ENCODE measurements at places on chromosomes 2 and 18.
A peak's percentile ranks its signal among the peaks of the same experiment; 100 is the strongest.

- no peak for DNase-seq
Measured at GRCh38 chr2:224004105-224004695, 34.9 kb downstream of the SERPINE2 start.

DNA sequence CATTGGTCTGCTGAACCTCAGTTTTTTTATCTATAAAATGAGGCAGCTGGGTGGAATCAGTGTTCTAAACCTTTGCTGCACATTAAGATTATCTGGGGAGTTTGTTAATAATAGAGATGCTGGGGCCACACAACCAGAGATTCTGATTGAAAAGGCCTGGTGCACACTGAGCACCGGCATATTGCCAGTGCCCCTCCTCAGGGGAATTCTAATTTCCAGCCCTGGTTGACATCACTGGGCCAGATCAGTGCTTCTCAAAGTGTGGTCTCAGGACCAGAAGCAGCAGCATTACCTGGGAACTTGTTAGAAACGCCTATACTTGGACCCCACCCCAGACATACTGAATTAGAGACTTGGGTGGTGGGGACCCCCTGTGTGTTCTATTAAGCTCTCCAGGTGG, 112.5 kb downstream of the SETBP1 start:
- no peak for DNase-seq

DNA sequence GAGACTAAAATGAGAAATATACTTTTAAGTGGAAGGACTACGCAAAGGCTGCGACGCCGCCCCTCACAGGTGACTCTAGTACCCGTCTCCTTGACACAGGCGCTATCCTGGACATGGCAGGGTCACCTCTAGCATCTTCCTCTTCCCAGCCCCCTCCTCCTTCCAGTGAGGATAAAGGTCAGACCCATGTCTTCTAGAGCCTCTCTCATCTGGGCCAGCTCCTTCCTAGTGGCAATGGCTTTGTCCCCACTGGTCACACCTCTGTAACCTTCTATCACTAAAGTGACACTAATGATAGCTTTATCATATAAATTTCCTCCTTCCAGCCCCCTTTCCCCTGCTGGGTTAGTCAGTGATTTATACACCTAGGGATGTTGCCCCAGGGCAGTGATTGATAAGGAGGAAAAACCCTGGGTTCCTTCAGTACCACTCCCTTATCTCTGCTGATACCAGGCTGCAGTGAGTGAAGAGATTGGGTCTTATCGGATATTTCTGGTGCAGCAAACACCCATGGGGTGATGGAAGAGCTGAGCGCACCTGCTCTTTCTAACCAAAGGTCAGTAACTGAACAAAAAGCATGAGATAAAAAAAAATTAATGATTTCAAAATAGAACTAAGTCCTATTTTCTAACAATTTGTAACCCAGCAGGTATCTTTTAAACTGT, 62.0 kb upstream of the FZD5 start:
- no peak for DNase-seq

DNA sequence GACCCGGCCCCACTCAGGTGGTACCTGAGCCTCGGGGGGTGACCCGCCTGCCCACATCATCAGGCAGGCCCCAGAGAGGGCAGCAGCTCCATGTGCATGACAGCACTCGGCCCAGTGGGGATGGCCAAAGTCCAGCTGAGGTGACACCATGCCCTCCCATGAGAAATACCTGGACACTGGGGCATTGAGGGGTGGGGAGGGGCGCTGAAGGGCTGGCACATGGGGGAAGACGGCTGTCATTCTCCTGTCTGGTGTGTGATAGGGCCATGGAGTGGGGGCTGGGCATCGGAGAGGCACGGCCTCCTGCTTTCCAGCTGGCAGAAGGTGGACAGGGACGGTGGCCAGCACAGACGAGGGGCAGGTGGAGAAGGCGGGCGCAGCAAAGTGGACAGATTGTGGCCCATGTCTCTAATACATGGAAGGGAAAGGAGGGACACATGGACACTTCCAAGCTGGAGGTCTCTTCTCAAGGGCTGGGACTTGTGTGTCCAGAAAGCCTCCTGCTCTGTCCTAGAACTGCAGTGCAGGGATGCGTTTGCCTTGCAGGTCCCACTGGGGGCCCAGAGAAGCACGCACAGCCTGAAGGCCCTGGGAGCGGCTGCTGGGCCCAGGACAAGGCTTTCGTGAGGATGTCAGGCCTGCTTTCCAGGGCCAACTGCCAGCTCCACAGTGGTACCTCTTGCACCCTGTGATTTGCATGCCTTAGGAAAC, 302.2 kb downstream of the NDUFA10 start:
- no peak for DNase-seq

DNA sequence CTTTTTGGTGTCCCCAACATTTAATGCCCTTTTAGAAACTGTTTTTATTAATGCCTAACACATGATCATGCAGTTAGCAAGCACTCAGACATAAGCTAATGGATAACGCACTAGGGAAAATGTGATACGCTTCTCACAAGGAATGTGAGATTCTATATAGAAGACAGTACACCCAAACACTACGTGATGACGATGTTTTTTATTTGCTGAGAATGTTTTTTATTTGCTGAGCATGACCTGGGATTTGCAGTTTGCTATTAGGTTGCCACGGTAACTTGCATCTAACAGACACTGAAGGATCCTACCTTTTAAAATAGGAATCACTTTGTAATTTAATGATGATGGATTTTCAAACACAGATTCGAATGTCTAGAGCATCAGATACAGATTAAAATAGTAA, 4.9 kb downstream of the SMC6 start:
- DNase-seq = no peak

GRCh38 chr18:830315-830901, 18.4 kb upstream of the YES1 start:
- DNase-seq = no peak

DNA sequence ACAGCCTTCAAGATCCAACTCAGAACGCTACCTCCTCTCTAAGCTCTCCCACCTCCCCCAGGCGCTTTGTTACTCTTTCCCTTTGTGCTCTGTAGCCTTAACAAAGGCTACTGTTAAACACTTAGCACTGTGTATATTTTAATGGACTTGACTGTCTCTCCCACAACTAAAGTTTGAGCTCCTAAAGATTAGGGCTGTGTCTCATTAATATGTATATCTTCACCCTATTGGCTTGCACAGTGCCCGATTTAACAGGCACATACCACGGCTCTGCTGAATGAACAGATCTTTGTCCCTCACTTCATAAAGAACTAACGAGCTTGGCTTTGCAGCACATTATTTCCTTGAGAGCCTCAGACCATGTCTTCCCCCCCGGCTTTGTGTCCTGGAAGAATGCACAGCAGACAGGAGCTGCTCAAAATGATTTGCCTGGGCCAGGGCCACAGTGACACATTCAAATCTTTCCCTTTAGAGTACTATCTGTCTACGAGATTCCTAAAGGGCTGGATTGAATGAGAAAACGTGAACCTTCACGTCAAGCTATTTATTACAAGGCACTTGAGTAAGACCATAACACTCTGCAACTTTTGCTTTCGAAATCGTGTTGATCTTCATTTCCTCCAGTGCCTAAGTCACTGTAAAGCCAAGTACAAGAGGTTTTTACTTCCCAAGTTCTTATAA, 22.1 kb downstream of the ABHD3 start:
- DNase-seq = no peak

- no peak for DNase-seq
Measured at GRCh38 chr2:174210862-174211261, 37.5 kb downstream of the OLA1 start.

DNA sequence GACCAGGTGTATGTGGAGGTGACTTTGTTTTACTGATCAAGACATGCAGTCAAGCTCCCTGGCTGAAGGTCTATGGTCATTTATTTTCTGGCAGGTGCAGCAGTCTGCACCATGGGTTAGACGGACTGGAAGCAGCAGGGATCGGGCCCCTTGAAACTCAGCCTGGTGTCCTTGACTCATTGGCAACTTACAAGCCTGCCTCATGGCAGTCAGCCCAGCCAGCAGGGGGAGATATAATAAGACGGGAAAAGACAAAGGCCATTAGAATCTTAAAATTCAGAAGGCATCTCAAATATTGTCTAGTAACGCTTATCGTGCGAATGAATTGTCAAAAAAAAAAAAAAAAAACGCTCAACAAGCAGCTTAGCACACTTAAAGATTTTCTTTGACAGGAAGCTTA, 308.2 kb downstream of the EN1 start:
- no peak for DNase-seq

DNA sequence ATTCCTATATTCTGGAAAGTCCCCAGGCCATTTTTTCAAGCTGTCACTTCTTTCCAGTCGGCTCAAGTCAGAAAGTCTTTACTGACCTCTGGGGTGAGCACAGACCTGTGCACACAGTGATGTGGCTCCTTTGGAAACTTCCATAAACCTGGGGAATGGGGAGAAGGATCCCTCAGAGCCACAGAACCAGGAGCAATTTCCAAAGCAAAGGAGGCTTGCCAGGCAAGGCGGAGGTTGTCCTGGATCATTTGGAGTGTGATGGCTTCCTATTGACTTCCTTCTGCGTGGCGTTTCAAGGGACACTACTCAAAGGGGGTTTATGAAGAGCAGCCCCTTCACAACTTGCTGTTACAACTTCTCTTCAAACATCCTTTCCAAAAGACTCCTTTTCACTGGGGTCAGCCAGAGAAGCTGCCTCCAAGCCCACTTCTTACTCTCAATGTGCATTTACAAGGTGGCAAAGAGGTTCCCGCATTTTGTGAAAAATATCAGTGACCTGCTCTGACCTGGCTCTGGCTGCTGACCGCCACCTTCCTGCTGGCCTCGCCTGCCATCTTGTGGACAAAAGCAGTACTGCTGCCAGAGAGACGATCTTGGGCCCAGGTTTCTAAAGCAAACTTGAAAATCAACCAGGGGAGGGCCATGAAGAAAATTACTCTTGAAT, 18.2 kb upstream of the TMEM247 start:
- DNase-seq = peak; percentile 34

DNA sequence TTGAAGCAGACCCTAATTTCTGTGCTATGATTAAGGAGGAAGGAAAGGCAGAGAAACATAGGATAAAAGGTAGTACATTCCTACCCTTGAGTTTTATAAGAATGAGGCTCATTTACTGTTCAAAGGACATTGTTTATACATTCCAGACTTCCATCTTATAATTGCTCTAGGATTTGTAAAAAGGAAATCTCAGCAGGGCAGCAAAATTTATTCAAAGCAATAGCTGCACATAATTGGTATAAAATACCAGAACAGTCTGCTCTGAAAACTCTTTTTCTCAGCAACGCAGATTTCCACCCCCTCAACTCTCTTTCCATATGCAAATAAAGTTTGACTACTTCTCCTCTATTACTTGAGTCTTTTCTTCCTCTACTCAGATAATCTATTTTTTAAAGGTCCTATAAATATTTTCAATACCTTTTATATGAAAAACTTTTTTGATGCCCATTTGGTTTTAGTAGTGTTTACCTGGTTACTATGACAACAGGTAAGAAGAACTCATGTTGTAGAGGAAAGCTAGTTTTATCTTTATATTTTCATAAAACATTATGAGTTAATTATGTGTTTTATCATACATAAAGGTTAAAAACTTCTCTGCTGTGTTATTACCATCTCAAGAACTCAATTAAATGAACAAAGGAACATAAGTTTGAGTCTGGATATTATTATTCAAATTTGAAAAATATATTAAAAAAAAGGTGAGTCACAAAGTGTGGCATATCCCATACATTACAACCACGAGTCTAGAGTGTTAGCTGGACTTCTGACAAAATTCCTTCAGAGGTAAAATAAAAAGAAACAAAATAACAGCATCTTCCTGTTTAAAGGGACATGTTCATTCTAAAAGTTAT, 19.9 kb downstream of the RBMS1 start:
- no peak for DNase-seq

DNA sequence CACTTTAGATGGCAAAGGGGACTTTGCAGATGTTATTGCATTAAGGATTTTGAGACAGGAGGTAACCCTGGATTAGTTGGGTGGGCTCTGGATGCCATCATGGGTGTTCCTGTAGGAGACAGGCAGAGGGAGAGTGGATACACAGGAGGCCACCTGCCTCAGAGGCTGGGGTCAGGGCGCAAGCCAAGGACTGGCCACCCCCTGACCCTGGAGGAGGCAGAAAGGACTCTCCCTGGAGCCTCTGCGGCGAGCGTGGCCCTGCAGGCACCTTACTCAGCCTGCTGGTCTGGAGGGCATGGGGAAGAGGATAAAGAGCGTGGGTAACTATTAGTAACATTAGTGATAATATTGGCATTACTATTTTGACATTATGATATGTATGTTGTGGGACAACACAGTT, 21.6 kb upstream of the OTOS start:
- no peak for DNase-seq

DNA sequence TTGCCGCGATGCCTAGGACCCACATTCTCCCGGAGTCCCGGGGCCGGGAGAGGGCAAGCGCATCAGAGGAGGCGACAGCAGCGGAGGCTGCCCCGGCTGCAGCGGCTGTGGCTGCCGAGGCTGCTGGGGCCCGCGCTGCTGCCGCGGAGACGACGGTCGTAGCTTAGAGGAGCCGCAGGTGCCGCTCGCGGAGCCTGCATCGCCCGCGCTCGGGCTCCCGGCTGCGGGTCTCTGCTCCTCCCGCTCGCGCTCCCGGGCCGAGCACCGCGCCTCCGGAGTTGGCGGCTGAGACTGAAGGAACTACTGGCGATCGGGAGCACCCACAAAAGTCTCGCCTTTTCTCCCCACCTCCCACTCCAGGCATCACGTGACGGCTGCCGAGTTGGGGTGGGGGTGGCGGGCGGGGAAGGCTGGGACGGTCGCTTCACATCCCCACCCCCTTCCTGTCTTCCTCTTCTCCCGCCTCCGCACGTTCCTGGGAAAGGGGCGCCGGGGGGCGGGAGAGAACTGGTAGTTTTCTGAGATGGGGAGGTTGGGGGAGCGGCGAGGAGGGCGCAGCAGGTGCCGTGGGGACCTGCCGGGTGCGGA, at the start of gene LYPD1:
TSS of gene LYPD1 (minus strand) at position 298 of the 588 bp plus-strand sequence. CDS start at position 25, 273 bp downstream.
- DNase-seq = no peak

DNA sequence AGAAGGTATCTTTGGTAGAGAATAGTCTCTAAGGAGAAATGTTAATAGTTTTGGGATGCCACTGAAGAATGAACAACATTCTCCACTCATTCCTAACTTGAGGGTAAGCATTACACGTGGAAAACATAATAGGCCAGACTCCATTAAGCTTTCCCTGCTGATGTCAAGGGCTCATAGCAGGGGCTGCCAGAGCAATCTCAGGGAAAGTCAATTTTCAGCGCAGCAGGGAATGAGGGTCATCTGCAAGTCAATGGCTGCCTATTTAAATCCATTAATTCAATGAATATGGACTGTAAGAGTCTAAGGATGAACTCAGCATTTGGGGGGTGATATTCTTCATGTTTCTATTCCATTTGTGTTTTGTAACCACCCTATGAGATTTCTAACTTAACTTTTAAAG, 144.2 kb upstream of the ARL4C start:
- no peak for DNase-seq

GRCh38 chr2:147463881-147464520, 380.8 kb upstream of the ACVR2A start:
- no peak for DNase-seq

GRCh38 chr2:190173392-190173791, 110.9 kb upstream of the MSTN start:
- no peak for DNase-seq

- DNase-seq = no peak
Measured at GRCh38 chr18:26312199-26312598, 86.0 kb downstream of the TAF4B start.

GRCh38 chr2:32558492-32558891, 69.4 kb upstream of the TTC27 start:
- DNase-seq = no peak

GRCh38 chr18:47288741-47289140, 37.3 kb upstream of the SKOR2 start:
- no peak for DNase-seq

- DNase-seq = no peak
Measured at GRCh38 chr2:42464631-42465030, 29.2 kb downstream of the KCNG3 start.

- no peak for DNase-seq
Measured at GRCh38 chr2:59594671-59595222, 958.7 kb downstream of the BCL11A start.
